Stimulated activated CD4-positive, alpha-beta T cell treated with anti-CD3 and anti-CD28 coated beads, Interleukin-1b, Interleukin-23, amount 100 ng/mL, for 24 hours (primary cell): ENCODE measurements at places on chromosomes 16 and 17.

DNA sequence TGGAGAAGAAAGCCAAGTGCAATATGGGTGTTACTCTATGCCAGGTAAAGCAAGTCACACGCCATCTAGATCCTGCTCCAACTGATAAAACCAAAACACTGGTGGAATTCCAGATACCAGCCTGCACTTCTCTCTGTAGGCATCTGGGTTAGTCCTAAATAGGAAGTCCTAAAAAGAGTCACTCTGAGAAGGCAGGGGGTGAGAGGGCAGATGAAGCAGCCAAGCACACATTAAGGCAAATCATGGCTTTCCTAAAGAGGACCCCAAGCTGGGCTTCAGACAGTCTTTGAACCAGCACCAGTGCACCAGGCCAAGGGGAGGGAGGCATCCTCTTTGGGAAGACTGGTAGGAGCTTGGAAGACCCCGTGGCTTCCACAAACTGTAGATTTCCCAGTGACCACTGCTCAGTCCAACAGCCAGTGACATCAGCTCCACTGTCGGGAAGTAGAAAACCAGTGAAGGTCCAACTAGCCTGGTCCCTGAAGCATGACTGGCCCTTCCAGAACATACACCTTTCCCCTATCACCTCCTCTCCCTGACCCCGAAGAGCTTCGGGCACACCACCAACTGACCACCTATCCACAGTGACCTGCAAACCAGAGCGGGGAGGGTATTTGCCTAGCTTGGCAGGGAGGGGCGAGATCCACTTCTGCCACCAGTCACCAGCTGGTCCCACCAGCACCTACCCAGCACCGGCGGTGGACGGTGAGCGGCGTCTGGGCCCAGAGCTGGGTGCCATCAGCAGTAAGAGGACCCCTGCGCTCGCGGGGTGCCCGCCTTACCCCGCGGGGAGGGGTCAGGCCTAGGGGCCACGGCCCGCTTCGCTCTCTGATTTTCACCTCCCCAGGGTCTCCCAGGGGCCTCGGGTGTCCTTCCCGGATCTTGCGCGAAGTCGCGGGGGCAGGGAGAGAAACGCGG is 1.0 kb downstream of the LITAF start:
- no peak for DNase-seq

- DNase-seq, result no peak
Measured at GRCh38 chr16:14549789-14550153, 80.3 kb downstream of the PARN start.

GRCh38 chr17:70104791-70105523 is 29.9 kb downstream of the KCNJ16 start:
- no peak for DNase-seq

GRCh38 chr16:81767987-81768592 is 11.0 kb upstream of the PLCG2 start:
- DNase-seq, result no peak

- DNase-seq, result no peak
Measured at GRCh38 chr17:44543905-44544523, 13.3 kb upstream of the FZD2 start.

DNA sequence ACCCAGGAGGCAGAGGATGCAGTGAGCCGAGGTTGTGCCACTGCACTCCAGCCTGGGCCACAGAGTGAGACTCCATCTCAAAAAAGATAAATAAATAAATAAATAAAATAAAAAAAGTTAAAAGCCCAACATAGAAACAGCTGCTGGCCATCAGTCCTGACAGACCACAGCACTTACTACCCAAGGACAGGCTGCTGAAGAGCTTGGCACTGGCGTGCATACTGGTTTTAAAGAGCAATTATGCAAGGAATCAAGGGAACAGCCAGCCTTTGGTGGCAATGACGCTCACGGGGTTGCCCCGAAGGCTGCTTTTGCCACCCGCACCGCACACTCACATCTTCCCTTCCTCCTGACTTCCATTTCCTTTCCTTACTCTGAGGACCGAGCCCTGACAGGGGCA is 4.2 kb downstream of the PLD6 start:
- no peak for DNase-seq

DNA sequence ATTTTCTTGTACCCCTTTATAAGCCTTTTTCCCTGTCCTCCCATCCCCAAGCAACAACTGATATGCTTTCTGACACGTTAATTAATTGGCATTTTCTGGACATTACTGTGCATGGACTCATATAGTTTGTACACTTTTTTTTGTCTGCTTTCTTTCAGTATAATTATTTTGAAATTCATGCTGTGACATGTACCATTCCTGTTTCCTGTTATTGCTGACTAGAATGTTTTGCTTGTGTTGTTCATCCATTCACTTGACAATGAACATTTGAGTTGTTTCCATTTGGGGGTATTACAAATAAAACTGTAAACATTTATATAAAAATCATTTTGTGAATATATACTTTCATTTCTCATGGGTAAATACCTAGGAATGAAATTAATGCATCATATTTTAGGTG is 50.6 kb downstream of the RBBP6 start:
- no peak for DNase-seq

DNA sequence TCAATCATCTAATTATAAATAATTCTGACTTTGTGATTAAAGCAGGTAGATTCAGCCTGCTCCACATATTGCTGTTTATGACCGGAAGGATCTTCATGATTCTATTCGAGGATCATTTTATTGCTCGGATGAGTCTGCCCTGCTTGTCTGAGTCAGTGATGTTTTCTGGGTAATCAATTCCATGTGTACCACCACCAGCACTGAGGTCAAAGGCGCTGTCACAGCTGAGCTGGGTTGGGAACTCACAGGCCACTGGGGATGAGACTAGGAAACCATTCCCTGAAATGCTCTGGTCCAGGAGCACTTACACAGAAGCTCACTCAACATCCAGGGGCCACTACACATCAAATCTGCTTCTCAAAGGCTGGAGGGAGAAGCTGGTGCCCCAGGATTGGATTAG is 30.4 kb upstream of the ERN1 start:
- DNase-seq, result no peak

DNA sequence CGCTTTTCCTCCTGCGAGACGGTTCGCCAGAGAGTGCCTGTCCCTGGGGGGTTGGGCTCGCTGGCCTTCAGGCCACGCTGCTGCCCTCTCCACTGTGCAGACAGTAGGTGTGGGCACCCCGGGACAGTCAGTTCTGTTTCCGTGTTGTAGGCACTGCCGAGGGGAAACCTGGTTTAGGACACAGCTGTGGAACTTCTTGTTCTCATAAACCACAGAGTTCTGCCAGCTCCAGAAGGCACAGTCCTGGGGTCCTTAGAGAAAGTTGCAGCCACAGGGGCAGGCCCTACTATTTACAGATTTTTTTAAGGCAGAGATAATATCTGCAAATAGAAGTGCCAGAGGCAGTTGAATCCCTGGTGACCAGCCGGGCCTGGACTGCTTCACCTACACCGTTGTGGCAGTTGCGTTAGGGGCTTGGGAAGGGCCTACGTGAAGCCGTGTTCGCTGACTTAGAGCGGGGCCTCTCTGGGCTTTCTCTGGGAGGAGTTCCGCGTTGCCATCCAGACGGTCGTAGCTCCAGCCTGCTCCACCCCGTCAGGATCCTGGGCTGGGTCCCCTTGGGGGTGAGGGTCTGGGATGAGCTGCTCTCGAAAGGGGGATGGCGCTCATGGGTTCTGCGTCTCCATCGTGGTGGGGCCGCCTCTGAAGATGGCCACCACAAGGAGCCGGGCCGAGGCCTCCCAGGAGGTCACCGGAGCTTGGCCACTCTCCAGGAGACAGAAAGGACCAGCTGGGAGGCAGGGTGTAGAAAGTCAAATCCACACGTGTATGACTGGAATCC is 126.3 kb downstream of the BANP start:
- DNase-seq, result no peak

GRCh38 chr16:11183951-11184350 is 72.1 kb downstream of the SOCS1 start:
- DNase-seq, result no peak

GRCh38 chr17:50465635-50466034 is 3.0 kb downstream of the CHAD start:
- no peak for DNase-seq

DNA sequence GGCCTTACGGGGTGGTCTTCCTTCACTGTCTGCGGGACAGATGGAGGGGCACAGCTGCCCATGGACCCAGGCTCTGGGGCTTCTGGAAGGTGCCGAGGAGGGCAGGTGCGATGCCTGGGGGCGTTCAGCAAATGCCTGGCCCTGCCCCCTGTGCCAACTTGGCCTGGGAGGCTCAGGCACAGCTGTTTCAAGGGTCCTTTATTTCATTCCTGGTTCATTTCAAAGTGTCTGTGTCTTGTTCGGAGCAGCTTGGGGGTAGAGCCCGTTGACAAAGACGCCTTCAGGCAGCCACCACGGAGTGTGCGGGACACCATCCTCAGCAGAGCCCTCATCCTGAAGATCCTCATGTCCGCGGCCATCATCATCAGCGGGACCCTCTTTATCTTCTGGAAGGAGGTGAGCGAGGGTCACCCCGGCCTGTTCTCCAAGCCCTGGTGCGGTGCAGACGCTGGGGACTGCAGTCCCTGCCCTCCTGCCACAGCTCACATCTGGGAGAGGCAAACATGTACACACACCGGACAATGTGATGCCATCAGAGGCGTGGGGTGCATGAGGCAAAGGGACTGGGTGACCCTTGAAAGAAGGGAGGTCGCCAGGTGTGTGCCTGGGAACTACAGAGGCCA is 43.9 kb downstream of the MEAK7 start:
- no peak for DNase-seq

DNA sequence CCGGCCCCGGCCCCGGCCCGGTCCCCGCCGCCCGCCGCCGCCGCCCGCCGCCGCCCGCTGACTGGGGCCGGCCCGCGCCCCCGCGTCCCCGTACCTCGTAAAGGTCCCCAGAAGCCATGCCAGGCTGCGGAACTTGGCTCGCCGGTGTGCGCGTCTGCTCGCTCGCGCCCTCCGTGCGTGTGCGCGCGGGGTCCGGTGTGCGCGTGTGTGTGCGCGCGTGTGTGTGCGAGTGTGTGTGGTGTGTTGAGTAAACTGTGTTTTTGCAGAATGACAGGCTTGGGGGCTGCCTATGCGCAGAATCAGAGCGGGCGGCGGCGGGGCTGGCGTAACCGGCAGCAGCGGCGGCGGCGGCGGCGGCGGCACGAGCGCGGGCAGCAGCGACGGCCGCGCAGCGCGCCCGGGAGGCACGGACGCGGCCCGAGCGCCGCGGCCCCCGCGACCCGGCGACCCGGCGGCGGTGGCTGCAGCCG is 307 bp downstream of the CDYL2 start:
- peak; percentile 46 for DNase-seq

DNA sequence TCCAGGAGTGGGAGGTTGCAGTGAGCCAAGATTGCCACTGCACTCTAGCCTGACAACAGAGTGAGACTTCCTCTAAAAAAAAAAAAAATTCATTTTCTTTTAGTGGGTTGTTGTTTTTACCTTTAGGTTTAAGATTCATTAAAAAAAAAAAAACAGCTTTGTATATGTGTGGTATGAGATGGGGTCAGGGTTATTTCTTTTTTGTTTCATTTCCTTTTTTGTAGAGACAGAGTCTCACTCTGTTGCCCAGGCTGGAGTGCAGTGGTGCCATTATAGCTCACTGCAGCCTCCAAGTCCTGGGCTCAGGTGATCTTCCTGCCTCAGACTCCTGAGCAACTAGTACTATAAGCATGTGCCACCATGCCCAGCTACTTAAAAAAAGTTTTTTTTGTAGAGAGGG is 47.0 kb downstream of the BCAS3 start:
- DNase-seq, result no peak

DNA sequence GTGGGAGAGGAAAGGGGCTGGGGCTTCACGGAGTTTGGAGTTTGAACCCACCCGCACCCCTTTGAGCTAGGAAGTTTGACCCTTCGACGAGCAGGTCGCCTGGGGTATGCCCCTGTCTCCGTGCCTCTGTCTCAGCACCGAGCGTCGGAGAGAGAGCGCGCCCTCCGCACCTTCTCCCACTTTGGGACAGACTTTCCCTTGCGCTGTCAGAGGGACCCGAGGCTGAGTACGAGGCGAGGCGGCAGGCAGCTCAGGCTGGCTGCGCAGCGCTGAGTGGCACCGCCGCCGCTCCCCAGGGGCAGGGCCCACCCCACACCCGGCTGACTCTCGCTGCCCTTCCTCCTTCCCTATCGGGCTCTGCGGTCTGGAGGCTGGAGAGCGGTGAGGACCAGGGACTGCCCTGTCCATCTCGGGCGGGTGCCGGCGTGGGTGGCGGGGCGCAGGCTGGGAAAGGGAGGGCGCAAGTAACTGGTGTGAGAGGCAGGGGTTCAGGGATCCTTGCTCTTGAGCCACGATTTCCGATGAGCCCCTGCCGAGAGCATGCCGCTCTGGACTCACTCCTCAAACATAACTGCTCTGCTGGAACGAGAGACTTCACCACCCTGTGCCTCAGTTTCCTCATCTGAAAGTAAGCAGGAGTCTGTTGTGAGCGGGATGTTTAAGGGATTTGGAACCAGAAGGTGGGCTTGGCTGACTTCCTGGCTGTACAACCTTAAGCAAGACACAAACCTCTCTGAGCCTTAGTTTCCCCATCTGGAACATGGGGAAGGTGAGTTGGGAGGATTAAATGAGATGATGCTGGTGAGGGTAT is 981 bp downstream of the BEAN1 start:
- no peak for DNase-seq

DNA sequence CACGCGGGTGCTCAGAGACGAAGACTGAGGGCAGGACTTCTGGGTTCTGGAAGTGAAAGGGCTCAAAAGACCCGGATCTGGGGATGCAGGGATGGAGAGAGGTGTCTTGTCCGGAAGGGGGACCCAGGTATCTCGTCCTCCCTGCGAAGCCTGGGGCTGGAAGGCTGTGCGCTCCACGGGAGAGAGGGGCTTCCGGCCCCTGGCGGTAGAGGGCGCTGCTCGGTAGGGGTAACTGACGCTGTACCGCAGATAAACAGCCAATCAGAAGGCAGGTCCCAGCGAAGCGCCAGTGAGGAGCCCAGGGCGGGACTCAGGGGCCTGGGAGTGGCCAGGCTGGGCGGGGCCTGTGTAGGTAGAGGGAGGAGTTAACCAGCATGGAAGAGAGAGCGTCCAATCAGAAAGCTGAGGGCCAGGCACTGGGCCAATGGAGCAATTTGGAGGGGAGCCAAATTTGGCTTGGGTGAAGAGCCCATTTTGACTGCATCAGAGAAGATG is 804 bp downstream of the TGFB1I1 start:
- DNase-seq, result no peak

- DNase-seq, result no peak
Measured at GRCh38 chr17:82782657-82783207, 30.9 kb downstream of the TBCD start.

DNA sequence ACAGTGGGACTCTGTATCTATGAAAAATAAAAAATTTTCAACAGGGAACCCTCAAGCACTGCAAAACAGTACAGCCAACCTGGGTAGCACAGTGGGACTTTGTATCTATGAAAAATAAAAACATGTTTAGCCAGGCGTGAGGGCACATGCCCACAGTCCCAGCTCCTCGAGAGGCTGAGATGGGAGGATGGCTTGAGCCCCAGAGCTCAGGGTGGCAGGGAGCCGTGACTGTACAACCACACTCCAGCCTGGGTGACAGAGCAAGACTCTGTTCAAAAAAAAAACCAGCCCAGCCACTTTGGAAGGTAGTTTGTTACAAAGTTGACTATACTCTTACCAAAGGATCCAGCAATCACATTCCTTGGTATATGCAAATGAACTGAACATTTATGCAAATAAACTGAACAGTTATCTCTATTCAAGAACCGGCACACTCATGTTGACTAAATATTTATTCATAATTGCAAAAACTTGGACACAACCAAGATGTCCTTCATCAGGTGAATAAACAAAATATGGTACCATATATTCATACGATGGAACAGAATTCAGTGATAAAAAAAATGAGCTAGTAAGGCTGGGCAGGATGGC is 5.2 kb downstream of the RPH3AL start:
- no peak for DNase-seq
